Non-pigmented ciliary epithelial cell (primary cell): ENCODE measurements at places on chromosomes 6 and 20.

- DNase-seq = no peak
Measured at GRCh38 chr6:136607204-136607931, 57.1 kb upstream of the MAP7 start.

GRCh38 chr6:297571-298232, 5.4 kb downstream of the DUSP22 start:
- no peak for DNase-seq

GRCh38 chr6:41406728-41407489, 71.5 kb downstream of the NCR2 start:
- DNase-seq = no peak

- no peak for DNase-seq
Measured at GRCh38 chr6:20633566-20634340, 99.5 kb downstream of the CDKAL1 start.

DNA sequence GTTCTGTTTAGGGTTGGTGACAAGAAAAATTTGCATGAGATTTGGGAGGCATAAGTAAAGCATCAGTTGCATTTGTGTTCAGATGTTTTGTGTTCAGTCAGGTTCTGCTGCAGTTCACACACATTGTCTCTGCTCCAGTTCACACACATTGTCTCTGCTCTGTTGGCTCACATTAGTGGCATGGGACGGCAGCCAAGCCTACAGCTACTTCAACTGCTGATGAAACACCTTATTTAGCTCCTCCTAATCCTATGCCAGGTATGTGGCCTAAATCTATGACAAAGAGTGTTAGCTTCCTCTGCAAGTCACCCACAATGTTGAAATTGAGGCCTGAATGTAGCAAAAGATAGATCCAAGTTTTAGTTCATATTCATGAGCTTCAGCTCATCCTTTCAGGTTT, 278.1 kb upstream of the SYNCRIP start:
- no peak for DNase-seq

GRCh38 chr6:156978948-156979347, 201.8 kb downstream of the ARID1B start:
- DNase-seq = no peak

GRCh38 chr6:109768485-109768884, 77.4 kb downstream of the FIG4 start:
- DNase-seq = no peak

DNA sequence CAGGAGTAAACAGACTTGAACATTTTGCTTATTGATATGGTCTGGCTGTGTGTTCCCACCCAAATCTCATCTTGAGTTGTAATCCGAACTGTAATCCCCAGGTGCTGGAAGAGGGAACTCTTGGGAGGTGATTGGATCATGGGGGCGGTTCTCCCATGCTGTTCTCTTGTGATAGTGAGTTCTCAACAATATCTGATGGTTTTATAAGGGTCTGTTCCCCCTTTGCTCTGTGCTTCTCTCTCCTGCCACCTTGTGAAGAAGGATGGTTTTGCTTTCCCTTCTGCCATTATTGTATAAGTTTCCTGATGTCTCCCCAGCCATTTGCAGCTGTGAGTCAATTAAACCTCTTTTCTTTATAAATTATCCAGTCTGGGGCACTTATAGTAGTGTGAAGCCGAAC, 40.0 kb downstream of the MYLIP start:
- no peak for DNase-seq

GRCh38 chr20:33113387-33113908, 34.0 kb downstream of the BPIFB4 start:
- DNase-seq = no peak

DNA sequence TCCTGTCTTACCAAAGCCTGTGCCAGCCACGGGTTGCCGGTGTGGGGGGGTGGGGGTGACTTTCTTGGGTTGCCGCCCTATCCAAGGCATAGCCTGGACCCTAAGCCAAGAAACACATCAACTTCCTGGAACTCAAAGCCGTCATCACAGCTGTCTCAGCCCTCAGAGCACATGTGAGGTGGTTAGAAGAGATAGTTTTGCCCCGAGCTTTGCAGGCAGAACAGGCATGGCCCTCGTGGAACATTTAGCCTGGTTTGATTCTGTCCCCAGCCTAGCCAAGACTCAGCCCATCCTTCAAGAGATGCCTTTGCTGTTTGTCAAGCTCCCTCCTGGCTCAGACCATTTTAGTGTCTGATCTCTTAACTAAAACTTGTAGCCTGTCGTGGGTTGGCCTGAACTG, 64.9 kb downstream of the RREB1 start:
- no peak for DNase-seq

DNA sequence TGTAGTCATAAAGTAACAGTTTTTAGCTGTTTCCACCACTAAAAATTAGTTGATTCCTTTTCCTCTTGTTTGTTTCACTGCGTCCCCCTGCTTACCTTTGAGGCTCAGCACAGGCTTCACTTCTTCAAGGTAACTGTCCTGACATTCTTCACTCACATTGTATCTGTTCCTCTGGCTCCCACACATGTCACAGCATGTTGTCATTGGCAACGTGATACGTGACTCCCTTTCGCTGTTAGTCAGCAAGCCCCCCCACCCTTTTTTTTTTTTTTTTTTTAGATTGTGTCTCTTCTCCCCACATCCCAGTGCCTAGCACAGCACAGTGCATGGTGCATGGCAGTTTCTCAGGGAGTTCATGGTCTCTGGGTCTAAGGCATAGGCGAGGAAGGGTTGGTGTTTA, 13.3 kb downstream of the VAPB start:
- DNase-seq = no peak

DNA sequence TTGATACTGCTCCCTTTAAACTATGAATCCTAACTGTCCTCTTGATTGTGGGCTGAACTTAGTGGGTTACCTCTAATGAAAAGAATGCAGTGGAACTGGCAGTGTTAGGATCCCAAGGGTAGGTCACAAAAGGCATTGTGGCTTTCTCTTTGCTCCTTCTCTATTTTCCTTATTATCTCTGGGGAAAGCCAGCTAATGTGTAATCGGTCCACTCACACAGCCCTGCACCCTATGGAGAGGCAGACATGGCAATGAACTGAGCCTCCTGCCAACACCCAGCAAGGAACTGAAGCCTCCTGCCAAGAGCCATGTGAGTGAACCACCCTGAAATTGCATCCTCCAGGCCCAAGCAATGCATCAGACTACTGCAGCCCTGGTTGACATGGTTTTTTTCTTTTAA, 24.6 kb upstream of the ZNF133 start:
- DNase-seq = no peak

- DNase-seq = no peak
Measured at GRCh38 chr6:32149092-32149755, 2.5 kb downstream of the PRRT1 start.

- DNase-seq = no peak
Measured at GRCh38 chr6:68639826-68640490, 4.9 kb downstream of the ADGRB3 start.

DNA sequence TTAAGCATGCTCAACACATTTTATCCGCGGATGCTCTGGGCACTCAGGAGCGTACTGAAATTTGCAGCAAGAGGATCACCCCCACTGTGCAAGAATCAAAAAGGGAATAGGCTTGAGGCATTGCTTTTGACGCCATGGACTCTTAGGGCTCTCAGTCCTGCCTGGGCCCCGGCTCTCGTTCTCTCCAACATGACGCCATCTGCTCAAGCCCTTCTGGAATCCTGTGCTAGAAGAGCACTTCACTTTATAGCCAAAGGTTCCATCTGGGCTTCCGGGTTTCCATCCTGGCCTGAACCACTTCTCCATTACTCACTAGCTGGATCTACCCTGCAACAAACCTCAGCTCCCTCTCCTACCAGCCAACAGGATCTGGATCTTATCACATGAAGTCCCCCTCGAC, 105.3 kb downstream of the FOXF2 start:
- no peak for DNase-seq

DNA sequence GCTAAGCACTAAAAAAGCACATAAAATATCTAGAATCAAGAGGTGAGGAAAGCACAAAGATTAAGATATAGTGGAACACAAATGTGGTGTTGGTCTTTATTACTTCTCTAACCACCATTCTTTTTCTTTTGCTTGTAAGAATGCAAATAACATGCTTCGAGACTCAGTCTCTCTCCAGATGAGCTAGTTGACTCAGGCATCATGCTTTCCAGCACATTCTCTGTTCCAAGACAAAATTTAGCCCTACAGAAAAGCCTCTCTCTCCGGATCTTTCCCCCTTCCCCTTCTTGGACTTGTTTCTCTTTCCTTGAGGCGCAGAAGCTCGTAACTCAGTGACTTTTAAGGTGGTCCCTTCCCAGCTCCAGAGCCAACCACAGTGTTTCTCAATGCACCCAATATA, 91.0 kb downstream of the FNDC1 start:
- DNase-seq = no peak

DNA sequence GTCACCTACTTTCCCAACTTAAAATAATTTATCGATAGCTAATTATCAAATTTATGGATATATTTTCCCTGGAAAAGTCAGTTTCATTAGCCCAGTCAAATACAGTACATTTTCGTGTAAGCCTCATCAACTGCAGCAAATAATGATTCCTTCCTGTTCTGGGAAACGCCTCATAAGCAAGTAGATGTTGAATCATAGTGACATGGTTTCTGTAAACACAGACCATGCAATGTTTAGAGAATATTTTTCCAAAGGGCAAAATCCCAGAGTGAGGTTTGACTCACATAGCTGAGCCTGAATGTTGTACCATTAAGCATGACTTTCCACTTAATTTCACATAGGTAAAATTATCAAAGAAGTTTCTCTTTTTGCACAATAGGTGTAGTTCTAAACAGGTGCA, 16.7 kb upstream of the VNN1 start:
- peak; percentile 47 for DNase-seq

DNA sequence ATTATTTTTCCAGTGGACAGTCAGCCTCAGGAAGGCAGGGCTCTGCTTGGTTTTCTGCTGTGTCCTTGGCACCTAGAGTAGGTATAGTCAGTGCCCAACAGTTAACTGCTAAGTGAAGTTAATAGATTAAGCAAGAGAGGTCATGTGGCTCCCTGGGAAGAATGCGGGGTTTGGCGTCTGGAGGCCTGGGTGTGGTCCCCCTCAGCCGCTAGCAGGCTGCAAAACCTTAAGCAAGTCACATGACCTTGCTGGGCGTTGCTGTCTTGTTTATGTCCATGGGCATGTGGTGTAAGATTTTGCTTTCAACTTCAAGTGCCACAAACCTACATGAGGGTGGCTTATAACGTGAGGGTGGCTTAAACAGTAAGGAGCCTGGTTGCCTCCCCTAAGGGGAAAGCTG, 75.5 kb upstream of the SCP2D1 start:
- DNase-seq = no peak
